ENCODE measurements at places on chromosomes 12 and 14.

- no peak for DNase-seq
Measured at GRCh38 chr12:22722081-22722480, 97.1 kb downstream of the ETNK1 start.

- no peak for DNase-seq
Measured at GRCh38 chr12:33828326-33828725, 194.0 kb upstream of the ALG10 start.

DNA sequence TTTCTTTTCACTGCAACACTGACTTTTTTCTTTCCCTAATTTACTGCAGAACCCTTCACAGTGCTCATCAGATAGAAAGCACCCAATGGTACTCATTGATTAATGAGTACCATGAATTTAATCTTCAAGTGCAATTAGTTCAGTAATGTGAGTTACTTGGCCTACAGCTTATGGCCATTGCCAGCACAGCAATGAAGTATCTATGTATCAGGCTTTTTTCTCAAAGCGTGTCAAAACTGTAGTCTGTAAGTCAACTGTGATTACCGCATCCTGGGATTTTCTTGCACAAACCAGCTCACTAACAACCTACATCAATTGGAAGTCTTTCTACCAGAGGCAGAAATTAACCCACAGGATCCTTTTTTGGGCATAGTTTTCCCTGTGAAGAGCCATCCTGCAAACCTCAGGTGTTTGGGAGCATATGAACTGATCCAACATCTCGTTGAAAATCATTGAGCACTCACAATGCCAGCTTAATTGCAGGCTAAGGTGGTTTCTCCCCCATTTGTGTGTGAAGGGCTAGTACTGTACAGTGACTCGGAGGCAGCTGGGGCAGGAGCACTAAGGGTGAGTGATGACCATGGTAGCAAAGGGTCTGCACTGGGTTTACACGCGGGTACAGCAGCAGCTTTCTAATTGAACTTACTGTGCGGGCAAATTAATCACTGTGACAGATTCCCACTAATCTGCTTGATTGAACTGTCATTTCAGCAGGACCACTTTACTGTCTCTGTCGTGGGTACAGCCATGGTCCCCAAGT is 619.3 kb downstream of the SNAPC1 start:
- DNase-seq: no peak

DNA sequence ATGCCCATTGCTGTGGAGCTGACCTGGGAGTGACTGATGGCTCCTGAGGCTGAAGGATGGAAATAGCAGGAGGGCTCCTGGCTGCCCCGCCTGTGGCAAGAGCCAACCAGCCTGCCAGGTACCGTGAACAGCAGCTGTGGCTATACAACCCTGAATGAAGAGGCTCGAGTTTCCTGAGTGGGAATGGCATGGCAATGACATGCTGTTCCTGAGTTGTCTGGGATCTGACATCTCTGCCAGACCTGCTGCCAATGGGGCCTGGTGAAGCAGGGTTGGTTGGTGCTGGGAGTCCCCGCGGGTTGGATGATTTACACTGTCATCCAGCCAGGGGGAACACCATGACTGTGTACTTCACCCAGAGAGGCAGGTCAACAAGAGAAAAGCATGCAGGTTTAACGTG is 31.8 kb upstream of the LRRC10 start:
- no peak for DNase-seq

GRCh38 chr12:70149013-70149412 is 94.2 kb upstream of the CNOT2 start:
- DNase-seq: no peak
